Stimulated activated CD4-positive, alpha-beta T cell treated with anti-CD3 and anti-CD28 coated beads, Interleukin-15, amount 100 ng/mL, for 48 hours (primary cell): ENCODE measurements at places on chromosomes 4 and X.
A peak's percentile ranks its signal among the peaks of the same experiment; 100 is the strongest.

DNA sequence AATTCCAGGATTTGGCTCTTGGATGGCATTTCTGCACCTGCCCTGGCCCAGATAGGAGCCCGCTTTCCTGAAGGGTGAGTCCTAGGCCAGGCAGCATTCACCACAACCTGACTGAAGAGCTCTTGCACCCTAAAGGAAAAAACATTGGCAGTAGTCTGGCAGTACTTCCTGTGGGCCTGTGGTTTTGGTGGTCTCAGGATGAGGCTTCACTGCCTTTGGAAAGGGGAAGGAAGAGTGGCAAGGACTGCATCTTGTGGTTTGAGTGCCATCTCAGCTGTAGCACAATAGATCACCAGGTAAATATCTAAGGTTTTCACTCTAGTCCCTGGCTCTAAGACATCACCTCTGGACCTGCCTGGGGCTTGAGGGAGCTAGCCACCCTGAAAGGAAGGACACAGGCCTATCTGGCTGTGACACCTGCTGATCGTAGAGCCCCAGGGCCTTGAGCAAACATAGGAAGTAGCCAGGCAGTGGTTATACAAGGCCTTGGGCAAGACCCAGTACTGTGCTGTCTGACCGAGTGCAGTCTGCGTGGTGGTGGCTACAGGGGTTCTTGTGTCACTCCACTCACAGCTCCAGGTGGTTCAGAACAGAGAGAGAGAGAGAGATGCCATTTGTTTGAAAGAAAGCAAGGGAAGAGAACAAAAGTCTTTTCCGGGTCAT lies 28.5 kb upstream of the PRRG1 start:
- no peak for DNase-seq

- peak; percentile 43 for DNase-seq
Observed at GRCh38 chr4:10457255-10457801, at the start of gene ZNF518B. TSS of gene ZNF518B (minus strand) at chr4:10457426. CDS start at chr4:10446328, 11,098 bp downstream.

DNA sequence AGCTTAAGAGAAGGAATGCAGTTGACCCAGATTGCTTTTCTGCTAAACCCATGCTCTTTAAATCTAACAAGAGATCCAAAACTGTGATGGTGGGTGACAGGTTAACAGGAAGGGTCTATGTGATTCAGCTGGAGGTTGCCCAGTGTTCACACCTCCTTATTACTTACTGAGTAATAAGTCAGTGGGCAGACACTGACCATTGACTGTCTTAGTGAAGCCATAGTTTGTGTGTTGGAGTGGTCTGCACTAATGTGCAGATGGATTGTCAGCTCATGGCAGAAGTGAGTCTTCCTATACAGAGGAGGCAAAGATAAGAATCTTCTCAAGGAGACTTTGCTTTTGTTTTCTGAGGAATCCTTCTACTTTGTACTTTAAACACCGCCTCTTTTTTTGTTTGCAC lies 15.2 kb upstream of the RUFY3 start:
- no peak for DNase-seq

DNA sequence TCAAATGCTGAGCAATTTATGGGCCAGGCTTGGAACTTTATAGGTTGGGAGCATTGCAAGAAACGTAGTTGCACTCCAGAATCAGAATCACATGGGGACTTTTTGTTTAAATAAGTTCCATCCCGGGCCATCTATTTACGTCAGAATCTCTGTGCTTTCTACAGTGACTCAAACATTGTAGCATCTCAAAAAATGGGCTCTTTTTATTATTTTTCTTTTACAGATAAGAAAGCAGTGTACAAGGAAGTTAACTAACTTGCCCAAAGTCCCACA lies 10.2 kb downstream of the CC2D2A start:
- DNase-seq, result no peak

GRCh38 chr4:152339576-152339975 lies 196.3 kb downstream of the FBXW7 start:
- DNase-seq, result no peak
